ENCODE measurements at places on chromosomes 12 and 14.

GRCh38 chr12:113271853-113272561 is 50.7 kb downstream of the TPCN1 start:
- no peak for DNase-seq

DNA sequence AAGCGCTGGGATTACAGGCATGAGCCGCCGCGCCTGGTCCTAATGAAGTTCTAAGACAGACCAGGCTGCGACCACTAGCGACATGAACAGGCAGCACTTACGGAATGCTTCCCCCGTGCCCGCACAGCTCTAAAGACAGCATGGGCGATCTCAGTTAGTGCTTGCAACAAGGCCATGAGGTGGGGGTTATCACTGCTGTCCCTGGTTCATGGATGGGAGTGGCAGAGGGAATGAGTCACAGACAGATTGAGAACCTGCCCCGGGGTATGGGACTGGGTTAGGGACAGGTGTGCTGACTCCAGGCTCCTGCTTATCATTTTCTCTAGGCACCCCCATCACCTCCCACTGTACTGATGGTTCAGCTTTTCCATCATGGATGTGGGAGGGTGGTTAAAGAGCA is 160.9 kb downstream of the VRK1 start:
- DNase-seq = no peak

DNA sequence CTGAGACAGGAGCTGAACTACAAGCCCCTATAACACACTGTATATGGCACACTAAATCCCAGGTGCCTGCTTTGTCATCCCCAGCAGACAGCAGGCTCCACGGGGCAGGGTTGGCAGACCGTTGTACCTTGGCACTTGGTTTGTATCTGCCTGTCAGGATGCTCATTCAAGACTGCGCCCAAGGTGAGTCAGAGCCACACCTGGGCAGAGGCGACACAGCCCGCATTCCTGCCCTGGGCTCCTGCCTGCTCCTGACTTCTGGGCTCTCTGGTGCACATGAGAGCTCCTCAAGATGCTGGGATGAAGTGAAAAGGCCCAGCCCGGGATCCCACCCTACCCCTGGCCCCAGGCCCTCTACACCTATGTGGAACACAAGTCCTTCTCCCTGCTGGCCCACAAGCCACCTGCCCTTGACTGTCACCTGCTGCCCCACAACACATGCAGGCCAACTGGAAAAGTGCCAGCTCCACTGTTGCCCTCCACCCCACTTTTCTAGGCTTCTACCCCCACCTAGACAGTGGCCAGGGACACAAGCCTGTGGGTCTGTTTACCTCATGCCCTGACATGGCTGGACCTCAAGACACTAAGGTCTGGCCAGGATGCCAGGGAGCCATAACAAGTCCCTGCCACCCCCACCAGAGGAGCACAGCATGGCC is 30.8 kb upstream of the PNMA1 start:
- no peak for DNase-seq

DNA sequence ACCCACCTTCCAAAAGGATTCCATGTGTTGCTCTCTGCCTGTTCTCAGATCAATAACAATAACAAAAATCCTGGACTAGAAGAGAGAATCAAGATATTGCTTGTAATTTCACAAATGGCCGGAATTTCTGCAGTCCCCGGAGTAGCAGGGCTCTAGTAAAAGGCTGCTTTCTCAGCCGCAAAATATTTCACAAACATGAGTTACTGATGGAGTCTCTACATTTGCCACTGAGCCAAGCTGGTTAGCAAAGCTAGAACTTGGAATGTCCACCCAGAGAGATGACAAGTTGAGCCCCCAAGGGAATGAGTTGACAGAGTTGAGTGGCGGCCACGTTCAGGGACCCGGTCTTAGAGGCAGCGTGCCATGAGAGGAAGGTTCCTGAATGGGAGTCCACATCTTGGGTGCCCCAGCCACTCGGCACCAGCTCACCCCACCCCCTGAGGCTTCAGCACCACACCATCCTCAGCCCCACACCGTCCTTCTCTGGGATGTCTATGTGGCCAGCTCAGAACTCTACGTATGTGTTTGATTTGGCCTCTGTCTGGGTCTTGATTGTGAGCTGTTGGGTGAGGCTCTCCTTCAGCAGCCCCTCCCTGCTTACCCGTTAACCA is 15.9 kb downstream of the FBLN5 start:
- DNase-seq = no peak

DNA sequence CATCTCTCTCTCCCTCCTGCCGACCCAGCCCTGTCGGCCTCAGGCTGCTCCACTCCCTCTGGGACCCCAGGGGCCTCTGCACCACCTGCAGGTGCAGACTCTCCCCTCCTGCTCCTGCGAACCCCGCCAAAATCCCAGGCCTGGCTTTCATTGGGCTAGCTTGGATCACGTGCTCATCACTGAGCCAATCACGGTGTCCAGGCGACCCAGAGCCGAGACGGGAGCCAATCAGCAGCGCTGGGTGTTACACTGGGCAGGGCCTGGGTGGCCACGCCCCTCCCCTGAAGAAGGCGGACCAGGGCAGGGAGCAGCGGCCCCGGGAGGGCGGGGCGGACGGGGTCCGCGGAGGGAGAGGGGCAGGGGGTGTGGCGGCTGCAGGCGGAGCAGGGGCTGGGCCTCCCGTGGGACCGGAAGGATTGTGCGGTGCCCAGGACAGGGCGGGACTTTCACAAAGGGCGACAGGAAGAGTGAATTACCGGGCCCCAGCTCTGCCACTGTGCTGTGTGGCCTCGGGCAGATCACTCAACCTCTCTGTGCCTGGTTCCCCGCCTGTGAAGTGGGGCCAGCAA is 66.6 kb upstream of the FBRSL1 start:
- no peak for DNase-seq

DNA sequence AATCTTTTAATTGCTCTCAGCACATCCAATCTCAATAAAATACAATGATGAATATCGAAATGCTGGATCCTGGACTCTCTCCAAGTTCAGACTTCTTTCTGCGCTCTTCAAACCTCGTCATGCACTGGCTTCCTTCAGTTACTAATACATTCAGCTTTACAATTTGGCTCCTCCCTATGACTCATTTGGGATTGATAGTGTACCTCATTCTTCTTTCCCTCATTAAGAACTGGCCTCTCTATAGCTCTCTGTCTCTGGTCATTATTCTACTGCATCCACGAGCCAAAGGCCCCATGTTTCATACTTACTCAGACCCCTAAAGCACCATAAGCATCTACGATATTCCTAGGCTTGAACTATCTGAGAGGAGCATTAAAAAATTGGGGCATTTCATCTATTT is 4.9 kb downstream of the TSPAN8 start:
- no peak for DNase-seq

- DNase-seq = no peak
Measured at GRCh38 chr12:110537605-110538409, 35.7 kb downstream of the RAD9B start.

GRCh38 chr14:21255385-21256101 is 13.7 kb downstream of the HNRNPC start:
- DNase-seq = no peak

GRCh38 chr14:59482541-59483331 is 1.5 kb downstream of the L3HYPDH start:
- DNase-seq = no peak

- DNase-seq = no peak
Measured at GRCh38 chr14:37232907-37233481, 35.3 kb downstream of the MIPOL1 start.

DNA sequence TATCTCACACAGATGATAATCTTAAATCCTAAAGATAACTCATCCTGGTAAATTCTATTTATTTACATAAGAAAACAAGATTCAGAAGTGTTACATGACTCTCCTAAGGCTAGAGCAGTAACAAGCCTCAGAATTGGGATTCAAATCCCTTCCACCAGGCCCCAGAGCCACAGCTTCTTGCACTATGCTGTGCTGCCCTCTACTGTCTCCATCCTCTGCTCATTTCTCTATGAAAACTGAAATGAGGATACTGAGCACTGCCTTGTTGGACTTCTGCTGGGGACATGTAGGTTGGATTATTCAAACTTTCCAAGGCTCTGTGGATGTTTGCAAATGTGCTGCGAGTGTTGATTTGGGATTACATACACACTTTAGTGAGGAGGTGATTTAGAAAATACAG is 23.5 kb upstream of the C12orf50 start:
- DNase-seq = no peak

DNA sequence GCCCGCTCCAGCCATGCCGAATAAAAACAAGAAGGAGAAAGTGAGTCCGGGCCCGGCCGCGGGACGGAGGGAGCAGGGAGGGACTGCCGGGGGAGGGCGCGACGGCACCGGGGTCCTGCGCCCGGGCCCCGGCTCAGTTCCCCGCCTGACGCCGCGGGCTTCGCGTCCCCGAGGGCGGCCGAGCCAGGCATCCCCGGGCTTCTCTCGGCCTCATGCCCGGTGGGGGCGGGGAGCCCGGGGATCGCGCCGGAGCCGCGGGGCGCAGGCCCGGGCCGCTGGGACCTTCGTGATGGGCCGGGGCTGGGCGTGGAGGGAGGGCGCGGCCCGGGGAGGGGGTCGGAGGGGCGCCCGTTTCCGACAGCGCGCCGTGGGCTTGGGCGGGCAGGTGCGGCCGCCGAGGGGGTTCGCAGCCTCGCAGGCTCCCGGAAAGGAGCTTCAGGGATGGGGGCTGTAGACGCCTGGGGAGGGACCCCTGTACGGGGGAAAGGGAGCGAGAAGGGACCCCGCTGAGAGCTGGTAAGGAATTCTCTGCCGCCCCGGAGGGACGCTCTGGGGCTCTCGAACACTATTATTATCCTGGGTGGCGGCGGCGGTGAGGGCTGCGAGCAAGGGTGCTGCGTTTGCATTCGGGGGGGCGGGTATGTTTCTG is 496 bp downstream of the PPP2R5C start:
- no peak for DNase-seq

DNA sequence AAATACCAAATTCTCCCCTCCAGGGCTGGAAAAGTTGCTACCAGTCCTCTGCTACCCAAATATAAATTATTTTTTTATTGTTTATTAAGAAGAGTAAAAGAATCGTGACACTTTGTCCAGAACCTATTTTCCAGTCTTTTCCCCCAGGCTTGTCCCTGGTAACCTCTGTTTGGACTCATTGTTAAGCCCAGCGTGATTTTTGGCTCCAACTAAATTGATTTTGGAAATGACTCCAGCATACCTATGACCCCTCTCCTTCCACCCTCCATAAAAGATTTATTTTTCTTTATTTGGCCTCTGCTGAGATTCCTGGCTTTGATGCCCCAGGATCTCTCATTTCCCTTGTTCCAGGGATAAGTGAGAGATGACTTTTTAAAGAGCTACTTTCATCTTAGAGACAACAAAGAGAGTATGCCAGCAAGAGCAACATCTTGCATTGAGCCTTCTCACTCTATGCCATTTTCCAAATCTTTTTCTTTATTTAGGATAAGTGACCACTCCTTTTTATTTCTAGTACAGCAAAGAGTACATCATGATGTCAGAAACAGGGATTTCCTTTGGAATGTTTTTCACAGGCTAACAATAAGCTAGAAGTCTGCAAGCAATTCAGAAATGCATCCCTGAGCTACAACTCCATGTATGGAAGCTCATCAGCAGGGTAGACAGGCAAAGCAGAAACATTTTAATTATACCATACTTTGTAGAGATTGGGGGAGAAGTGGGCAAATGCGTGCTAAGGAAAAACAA is 75.8 kb downstream of the DAD1 start:
- DNase-seq = no peak

GRCh38 chr14:61433169-61433568 is 111.8 kb downstream of the PRKCH start:
- no peak for DNase-seq

- no peak for DNase-seq
Measured at GRCh38 chr14:59247801-59248584, 59.5 kb downstream of the DAAM1 start.

GRCh38 chr14:90575336-90575735 is 178.5 kb downstream of the CALM1 start:
- no peak for DNase-seq

DNA sequence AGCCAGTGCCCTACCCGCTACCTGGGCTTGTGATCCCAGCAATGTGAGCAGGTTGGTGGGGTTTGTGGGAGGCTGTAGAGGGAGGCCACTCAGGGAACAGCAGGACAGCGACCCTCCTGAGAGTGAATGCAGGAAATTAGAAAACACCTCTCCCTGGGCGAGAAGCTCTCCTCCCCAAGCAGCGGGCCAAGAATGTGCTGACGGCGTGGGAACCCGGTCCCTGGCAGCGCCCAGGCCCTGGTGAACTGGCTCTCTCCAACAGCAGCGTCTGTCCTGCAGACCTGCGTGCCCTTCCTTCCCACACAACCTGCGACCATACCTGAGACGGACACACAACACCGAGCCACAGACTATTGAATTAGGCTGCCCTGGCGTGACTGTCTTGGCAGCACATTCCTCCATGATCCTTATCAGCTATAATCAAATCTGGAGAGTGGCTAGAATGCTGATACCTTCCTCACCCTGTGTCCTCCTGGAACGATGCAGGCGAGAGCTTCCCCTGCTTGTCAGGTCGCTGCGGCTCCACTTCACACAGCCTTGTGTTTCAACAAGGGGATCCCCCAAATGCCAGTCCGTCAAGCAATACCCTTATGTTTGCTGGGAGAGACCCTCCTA is 114.8 kb upstream of the GSC start:
- DNase-seq = no peak

DNA sequence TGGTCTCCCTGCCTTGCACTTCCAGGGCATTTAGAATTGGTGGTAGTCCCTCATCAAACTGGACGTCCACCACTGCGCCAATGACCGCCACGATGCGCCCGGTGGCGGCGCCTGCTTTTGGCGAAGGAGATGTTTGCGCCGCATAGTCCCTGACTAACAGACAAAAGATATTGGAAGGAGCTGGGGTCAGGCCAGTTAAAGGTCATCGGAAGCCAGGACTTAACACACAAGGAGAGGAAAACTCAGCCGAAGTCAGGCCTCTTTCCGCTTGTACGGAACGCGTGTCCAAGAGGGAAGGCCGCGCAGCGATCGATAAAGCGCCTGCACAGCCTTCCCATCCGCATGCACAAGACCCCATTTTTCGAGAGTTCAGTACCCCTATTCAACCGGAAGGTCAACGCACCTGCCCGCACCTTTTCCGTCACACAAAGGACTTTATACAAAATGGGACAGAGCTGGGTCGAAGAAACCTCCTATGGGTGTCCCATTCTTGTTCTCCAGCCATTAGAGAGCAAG is 525 bp downstream of the ATP5F1B start:
- no peak for DNase-seq

GRCh38 chr12:14190694-14191093 is 174.8 kb upstream of the ATF7IP start:
- DNase-seq = no peak

DNA sequence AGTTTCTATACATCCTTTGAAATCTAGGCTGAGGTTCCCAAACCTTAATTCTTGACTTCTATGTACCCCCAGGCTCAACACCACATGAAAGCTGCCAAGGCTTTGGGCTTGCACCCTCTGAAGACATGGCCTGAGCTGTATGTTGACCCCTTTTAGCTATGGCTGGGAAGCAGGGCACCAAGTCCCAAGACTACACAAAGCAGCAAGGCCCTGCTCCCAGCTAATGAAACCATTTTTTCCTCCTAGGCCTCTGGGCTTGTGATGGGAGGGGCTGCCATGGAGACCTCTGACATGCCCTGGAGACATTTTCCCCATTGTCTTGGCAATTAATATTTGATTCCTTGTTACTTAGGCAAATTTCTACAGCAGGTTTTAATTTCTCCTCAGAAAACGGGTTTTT is 207.0 kb downstream of the ADAMTS20 start:
- no peak for DNase-seq

Measured in activated CD4-positive, CD25-positive, alpha-beta regulatory T cell (primary cell).